ENCODE measurements at places on chromosomes 11 and 22.

DNA sequence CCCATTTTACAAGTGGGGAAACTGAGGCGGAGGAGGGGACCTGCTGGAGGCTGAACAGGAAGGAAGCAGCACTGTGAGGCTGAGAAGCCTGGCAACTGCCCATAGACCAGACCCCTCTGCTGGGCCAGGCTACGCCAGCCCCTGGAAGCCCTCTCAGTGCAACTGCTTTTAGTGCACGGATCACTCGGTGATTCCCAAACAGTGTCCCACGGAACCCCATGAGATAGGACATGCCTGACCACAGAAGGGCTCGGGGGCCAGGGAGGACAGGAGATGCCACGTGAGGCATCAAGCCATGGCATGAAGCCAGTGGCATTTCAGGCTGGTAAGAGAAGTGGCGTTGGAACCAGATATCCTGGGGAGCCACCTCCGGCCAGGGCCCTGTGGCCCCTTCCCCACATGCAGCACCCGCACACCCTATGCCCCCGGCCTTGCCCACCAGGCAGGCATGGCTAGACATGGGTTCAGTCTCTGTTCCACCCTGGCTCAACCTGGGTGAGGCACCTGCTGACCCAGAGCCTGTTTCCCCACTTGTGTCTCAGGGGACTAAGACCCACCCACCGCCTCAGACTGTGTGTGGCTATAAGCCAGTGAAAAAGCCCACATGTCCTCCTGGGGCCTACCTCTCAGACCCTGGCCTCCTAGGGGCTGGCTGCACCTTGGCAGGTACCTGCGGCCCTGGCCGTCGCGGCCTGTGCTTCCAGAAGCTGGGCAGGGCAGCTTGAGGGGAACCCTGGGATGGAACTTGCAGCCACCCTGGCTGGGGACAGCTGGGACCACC is 84.1 kb downstream of the WNT7B start:
- no peak for DNase-seq

DNA sequence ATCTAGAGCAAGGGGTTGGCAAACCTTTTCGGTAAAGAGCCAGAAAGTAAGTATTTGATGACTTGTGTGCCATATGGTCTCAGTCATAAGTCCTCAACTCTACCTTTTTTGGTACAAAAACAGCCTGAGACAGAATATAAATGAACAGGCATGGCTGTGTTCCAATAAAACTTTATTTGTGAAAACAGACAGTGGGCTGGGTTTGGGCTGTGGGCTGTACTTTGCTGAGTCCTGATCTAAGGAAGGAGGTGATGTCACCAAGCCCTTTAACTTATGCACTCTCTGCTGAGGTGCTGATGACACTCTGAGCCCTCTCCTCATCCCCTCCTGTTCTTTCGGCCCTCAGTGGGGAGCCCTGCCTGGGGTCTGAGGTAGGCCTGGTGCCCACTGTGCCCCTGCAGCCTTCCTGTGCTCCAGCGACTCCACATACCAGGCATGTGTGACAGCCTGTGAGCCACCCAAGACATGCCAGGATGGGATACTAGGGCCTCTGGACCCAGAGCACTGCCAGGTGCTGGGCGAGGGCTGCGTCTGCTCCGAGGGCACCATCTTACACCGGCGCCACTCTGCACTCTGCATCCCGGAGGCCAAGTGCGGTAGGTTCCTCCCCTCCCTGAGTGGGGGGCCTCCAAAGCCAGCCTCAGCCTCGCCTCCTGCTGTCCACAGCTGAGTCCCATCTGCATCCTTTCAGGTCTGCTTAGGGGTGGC is 85.9 kb upstream of the MYOD1 start:
- DNase-seq: no peak

DNA sequence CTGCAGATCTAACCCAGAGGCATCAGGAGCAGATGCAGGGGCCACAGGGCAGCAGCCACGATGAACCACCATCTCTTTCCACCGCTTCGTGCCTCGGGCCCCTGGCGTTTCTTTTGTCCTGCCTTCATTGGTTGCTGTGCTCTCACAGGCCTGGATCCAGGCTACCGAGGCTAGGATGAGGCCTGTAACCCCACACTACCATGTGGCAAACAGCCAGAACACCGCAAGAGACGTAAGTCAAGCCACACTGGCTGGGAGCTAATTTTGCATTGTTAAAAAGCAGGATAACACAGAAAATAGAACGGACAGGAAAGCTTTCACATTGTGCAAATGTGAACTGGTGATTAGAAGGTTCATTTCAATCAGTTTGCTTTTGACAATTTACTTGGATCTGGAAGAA is 15.7 kb upstream of the ARFGAP3 start:
- DNase-seq: no peak

- DNase-seq: no peak
Measured at GRCh38 chr11:69848201-69848600, 29.0 kb upstream of the FGF3 start.

DNA sequence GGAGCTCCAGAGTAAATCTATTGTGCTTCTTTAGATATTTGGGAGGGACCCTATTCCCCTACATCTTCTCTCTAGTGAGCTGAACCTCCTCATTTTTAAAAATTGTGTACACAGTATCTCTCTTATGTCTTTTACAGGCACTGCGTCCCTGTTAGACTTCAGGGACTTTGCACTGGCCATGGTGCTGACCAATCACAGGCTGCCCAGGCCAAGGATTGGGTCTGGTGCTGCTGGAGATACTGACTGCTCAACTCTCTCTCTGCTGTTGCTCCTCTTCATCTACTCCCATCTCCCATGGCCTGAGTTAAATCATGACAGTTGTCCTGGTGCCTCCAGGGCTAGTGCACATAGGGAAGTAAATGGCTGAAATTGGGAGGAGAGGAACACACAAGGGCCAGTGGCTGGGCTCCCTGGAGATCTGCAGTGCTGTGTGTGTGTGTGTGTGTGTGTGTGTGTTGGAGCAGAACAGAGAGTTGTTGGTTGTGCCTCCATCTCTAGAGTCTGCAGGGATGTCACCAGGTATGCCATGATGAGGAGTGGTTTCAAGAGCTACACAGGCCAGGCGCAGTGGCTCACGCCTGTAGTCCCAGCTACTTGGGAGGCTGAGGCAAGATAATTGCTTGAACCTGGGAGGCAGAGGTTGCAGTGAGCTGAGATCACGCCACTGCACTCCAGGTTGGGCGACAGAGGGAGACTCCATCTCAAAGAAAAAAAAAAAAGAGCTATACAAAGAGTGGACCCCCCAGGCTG is 155.3 kb downstream of the ST3GAL4 start:
- no peak for DNase-seq

- no peak for DNase-seq
Measured at GRCh38 chr11:22389526-22390282, 51.5 kb downstream of the SLC17A6 start.

- no peak for DNase-seq
Measured at GRCh38 chr11:16318320-16318719, 38.0 kb downstream of the SOX6 start.

- no peak for DNase-seq
Measured at GRCh38 chr11:18731949-18732821, 6.2 kb upstream of the IGSF22 start.

DNA sequence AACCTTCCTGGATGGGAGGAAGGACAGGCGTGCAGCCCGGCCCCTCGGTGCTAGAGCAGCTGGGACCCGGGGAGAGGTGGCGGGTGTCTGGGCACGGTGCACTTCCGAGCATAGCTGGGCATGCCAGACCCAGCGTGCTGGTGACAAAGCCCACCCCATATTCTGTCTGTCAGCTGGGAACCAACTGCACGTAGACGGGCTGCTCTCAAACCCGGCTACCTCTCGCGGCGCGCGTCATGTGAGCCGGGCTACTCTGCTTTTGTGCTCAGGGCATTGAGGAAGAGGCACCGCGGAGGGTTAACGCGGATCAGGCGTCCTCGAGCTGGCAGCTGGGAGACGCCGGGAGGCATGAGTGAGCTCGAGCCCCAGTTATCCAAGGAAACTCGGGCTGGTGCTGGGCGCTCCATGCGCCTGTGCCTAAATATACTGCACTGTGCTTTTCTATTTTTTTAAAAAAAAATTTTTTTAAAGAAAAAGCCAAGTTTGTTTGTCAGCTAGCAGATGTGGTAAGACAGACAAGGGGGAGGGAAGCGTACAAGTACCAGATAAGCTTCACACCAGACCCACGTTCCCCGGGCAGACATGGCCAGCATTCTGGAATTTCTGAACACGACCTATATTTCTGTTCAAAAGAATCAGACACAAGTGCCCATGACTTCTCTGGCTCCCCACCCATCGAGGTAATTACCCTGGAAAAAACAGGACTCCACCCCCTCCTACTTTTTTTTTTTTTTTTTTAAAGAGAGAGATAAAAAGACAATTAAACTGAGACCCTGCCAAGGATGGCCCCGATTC is 425.6 kb downstream of the SHANK2 start:
- no peak for DNase-seq

GRCh38 chr11:27331981-27332380 is 31.0 kb downstream of the CCDC34 start:
- DNase-seq: no peak
